ENCODE measurements at places on chromosomes 11 and 22.

DNA sequence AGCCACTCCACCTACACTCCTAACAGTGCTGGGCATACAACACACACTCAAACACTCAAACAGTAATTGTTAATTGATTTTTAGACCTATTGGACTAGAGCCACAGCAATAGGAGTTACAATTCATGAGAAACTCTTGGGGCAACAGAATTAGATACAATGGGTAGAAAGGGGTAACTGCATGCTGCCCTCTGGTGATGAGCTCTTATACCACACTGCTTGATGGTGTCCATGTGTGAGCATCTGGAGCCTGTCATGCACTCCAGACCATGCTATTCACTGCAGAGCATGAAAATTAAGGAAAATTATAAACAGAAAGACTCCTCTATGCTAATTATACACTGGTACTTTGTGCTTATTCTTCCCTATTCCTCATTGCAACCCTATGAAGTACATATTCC is 975.5 kb upstream of the CCDC90B start:
- DNase-seq: no peak

GRCh38 chr11:114172055-114172861 is 112.7 kb downstream of the ZBTB16 start:
- no peak for DNase-seq

DNA sequence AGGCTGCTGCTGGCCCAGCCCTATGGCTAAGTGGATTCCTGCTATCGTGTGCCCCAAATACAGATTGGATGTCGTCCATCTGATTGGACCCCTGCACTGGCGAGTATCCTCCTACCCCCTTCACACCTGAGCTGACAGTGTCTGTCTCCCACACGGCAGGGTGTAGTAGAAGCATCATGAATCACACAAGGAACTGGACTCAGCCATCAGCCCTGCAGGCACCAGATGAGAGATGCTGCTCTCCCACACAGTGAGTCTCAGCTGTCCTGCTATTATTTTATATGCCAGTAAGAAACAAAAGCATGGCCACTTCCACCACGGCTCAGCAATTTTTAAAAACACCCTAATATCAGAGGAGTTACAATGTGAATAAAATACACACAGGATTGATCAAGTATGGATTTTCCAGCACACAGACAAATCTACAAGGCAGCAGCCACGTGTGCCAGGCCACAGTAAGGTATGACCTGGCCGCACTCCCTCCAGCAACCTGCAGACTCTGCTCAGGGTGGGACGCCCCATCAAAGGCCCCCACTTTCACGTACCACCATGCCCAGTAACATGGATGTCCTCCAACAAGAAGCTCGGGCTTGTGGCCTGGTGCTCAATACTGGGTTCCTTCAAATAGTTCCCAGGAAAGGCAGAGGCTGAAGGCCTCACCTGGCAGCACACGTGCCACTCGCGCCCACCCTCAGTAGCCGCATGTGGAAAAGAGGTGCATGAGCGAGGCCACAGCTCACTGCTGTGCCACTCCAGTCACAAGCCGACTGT is 16.4 kb upstream of the SLC25A1 start:
- no peak for DNase-seq

- no peak for DNase-seq
Measured at GRCh38 chr11:126587541-126587940, 232.1 kb downstream of the ST3GAL4 start.

- no peak for DNase-seq
Measured at GRCh38 chr22:20128902-20129746, 2.5 kb upstream of the ZDHHC8 start.

- DNase-seq: no peak
Measured at GRCh38 chr11:78223320-78223954, 34.7 kb downstream of the USP35 start.

- DNase-seq: no peak
Measured at GRCh38 chr11:88410056-88410455, 72.5 kb upstream of the CTSC start.

- no peak for DNase-seq
Measured at GRCh38 chr22:46788441-46789172, 26.2 kb downstream of the TBC1D22A start.

DNA sequence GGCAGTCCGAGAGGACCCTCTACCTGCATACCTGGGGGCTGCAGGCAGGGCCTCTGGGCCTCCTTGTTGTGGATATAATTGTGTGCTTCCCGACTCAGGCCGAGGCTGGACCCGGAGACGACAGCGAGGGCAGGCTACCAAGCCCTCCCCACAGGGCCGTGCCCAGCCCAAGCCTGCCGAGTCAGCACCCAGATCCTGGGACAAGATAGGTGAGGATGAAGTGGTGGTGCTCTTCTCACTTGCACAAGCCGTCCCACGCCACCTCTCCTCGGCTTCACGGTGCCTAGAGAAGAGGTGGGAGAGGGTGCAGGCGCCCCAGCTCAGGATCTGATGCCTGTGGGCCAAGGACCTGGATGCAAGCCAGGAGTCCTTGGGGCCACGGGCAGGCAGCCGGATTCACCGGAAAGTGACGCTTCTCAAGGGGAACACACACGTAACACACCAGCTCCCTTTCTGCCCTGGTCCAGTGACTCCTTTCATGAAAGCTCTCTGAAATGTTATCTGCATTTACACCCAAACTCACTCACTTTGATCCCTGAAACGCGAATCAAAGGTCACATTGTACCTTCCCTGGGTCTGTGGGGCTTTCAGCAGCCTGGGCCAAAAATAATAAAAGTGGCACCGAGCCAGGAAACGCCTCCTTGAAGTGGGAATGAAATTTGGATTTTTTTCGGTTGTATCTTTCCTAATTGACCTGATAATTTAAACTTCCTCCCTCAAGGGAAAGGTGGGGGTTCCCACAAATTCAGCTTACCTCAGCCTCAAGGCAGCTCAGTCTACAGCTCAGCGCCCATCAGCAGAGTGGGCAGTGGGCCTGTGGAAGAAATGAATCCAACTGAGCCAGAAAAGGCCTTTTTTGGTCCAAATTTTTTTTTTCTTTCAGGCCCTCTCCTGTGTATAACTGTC is 1.1 kb upstream of the GNB1L start:
- peak; percentile 60 for DNase-seq

Data from femur (tissue), 1 donor.